Glutamatergic neuron (in vitro differentiated cells): ENCODE measurements at places on chromosomes 11 and 22. TPM values are rescaled to one million over a fixed set of nuclear protein-coding genes. Genes with fewer than 3 reads are reported as not detected.

The TOM1 gene
- 40.6 TPM for total RNA-seq

The TRAPPC4 gene
- total RNA-seq: 85.1 TPM

The FGF4 gene
- 0.37 TPM for total RNA-seq

DNA sequence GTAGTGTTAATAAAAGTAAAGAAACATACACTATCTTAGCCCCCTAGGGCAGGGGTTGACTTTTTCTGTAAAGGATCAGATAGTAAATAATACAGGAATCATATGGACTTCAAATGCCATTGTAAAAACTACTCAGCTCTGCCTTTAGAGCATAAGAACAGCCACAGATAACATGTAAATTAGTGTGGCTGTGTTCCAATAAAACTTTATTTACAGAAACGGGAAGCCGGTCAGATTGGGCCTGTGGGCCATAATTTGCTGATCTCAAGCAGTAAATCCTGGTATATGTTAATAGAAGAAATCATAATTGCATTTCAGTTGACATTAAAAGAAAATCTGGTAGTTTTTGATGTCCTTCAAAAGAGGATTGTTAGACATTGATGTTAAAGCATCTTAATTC is 76.5 kb downstream of the ZC3H12C start:
- no peak for DNase-seq
- H3K27ac ChIP-seq: peak overlapping the region; percentile 67
- H3K36me3 ChIP-seq: peaks cover 6% of the 10 kb centered on the region
- no peak overlapping the region for H3K4me3 ChIP-seq

The TIGD3 gene
- total RNA-seq: 3.8 TPM

DNA sequence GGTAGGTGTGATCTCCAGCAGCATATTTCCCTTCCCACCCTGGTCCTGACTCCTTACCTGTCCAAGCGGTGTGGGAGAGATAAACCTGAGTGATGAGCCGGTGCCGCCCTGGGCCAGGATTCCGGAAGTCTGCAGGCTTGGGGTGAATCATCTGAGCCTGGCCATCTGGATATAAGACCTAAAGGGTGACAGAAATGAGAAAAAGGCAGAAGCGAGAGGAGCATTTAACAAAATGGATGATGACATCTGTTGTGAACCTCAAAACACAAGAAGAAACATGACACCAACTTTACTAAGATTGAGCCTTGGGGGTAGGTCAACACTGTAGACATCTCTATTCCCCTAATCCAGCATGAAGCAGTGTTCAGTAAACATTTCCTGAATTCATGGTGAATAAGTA is 62.8 kb downstream of the AAMDC start:
- H3K36me3 ChIP-seq: no peaks in the 10 kb centered on the region
- H3K27me3 ChIP-seq: no peaks in the 10 kb centered on the region
- no peak for DNase-seq
- no peaks in the 10 kb centered on the region for H3K4me1 ChIP-seq

The AGBL2 gene
- 1.7 TPM for total RNA-seq

The OR51B5 gene
- total RNA-seq: not detected

The THY1 gene
- total RNA-seq: 22.0 TPM

DNA sequence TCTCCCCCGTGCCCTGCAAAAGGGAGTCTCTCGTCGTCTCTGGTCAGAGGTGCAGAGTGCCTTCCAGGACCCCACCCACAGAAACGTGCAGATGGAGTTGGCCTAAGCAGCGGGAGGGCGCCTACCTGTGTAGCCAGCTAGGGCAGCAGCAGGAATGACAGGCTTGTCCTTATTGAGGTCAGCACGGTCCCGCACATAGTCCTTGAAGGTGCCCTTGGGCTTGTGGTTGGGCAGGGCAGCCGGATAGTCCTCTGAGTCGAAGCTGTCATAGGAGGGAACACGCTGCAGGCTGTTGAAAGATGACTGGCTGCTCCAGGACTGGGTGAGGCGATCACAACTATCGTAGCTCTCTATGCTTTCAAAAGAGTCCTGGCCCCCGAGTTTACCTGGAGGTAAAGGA is 107.3 kb downstream of the ETS1 start:
- H3K4me1 ChIP-seq: no peaks in the 10 kb centered on the region
- H3K27me3 ChIP-seq: peaks cover 2% of the 10 kb centered on the region
- no peaks in the 10 kb centered on the region for H3K36me3 ChIP-seq
- H3K27ac ChIP-seq: no peak overlapping the region
- no peak for DNase-seq

DNA sequence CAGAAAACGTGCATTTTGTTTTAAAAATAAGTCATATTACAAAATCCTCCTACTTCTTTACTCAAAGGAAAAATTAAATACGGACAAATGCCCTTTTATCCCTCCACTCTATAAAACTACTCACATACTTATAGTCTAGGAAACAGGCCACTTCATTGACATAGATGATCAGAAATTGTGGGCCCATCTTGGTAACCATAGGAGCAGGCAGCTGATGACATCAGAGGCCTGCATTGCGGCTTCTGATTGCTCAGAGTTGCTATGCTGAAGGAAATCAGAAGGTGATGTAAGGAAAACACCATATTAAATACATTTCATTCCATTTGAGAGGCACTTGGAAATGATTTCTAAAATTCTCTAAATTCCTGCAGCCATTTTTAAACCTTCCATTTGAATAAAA is 27.0 kb downstream of the FAM76B start:
- DNase-seq: no peak
- H3K36me3 ChIP-seq: no peaks in the 10 kb centered on the region
- no peak overlapping the region for H3K4me3 ChIP-seq

- no peaks in the 10 kb centered on the region for H3K4me1 ChIP-seq
- H3K27ac ChIP-seq: no peak overlapping the region
- peak overlapping the region; percentile 63 for H3K4me3 ChIP-seq
- H3K27me3 ChIP-seq: peaks cover 4% of the 10 kb centered on the region
- DNase-seq: no peak
- H3K36me3 ChIP-seq: no peaks in the 10 kb centered on the region
These were observed 6.7 kb downstream of the PLXNB2 start for GRCh38 chr22:50300620-50301257.

DNA sequence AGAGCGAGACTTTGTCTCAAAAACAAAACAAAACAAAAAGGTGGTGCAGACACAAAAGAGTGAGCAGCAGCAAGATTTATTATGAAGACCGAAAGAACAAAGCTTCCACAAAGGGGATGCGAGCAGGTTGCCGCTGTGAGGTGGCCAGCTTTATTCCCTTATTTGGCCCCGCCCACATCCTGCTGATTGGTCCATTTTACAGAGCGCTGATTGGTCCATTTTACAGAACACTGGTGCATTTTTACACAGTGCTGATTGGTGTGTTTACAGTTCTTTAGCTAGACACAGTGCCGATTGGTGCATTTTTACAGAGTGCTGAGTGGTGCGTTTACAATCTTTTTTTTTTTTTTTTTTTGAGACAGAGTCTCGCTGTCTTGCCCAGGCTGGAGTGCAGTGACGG is 77.4 kb downstream of the CECR2 start:
- peaks cover 12% of the 10 kb centered on the region for H3K27me3 ChIP-seq
- H3K36me3 ChIP-seq: no peaks in the 10 kb centered on the region
- DNase-seq: no peak
- H3K27ac ChIP-seq: peak overlapping the region; percentile 28
- H3K4me3 ChIP-seq: no peak overlapping the region
- H3K4me1 ChIP-seq: peaks cover 44% of the 10 kb centered on the region

The PANX2 gene
- total RNA-seq: 1.8 TPM

The GPR83 gene
- 2.9 TPM for total RNA-seq

- H3K27ac ChIP-seq: peak overlapping the region; percentile 95
- peak overlapping the region; percentile 88 for H3K4me3 ChIP-seq
- peaks cover 24% of the 10 kb centered on the region for H3K4me1 ChIP-seq
- no peak for DNase-seq
These were observed 918 bp downstream of the CHORDC1 start for GRCh38 chr11:90221803-90222458.

- no peak for DNase-seq
- H3K36me3 ChIP-seq: no peaks in the 10 kb centered on the region
- H3K27ac ChIP-seq: peak overlapping the region; percentile 24
- no peak overlapping the region for H3K4me3 ChIP-seq
These were observed 242.3 kb upstream of the B3GAT1 start for GRCh38 chr11:134654161-134654915.

GRCh38 chr22:27397954-27398342 is 403.6 kb downstream of the MN1 start:
- peaks cover 14% of the 10 kb centered on the region for H3K36me3 ChIP-seq
- no peak for DNase-seq
- no peak overlapping the region for H3K27ac ChIP-seq
- peaks cover 20% of the 10 kb centered on the region for H3K27me3 ChIP-seq

DNA sequence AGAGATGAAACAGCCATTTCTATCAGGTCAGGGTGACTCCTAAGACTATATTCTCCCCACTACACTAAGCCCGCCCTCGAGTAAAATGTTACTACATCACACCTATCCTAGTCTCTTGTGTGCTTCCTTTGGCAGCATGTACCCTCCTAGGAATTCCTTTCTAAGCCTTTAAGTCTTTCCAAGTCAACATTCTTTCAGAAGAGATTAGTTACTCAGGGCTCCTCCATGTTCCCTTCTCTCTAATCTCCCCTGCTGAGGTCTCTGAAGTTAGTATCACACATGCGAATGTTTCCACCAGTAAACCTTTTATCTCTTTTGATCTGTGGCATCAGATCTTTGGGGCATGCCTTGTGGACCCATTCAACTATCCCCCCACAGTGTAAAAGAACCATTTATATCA is 873.7 kb upstream of the FAT3 start:
- no peak overlapping the region for H3K4me3 ChIP-seq
- peaks cover 3% of the 10 kb centered on the region for H3K27me3 ChIP-seq
- no peaks in the 10 kb centered on the region for H3K4me1 ChIP-seq

- no peaks in the 10 kb centered on the region for H3K36me3 ChIP-seq
- no peaks in the 10 kb centered on the region for H3K27me3 ChIP-seq
- no peak for DNase-seq
- H3K4me1 ChIP-seq: no peaks in the 10 kb centered on the region
- H3K27ac ChIP-seq: no peak overlapping the region
- H3K4me3 ChIP-seq: no peak overlapping the region
These were observed 2.0 kb downstream of the CD3E start for GRCh38 chr11:118306556-118306955.

DNA sequence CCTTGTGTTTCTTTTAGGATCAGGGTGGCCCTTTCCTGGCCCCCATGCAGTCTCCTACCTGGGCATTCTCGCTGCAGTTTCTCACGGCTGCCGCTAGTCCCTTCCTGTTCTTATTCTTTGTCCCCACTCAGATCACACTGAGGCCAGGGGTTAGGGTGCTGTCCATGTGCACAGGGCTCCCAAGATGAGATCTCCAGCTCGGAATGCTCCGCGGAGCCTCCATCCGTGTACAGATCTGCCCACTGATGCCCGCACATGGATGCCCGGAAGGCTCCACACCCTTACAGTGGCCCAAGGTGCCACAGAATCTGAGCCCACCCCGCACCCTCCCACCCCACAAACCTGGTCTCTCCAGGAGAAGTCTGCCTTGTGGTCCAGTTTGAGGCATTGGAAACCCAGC is 457.3 kb downstream of the TBC1D22A start:
- H3K27me3 ChIP-seq: peaks cover 8% of the 10 kb centered on the region
- DNase-seq: no peak
- no peak overlapping the region for H3K27ac ChIP-seq

- H3K27me3 ChIP-seq: no peaks in the 10 kb centered on the region
- DNase-seq: peak; percentile 50
- no peak overlapping the region for H3K4me3 ChIP-seq
- H3K27ac ChIP-seq: no peak overlapping the region
- H3K4me1 ChIP-seq: no peaks in the 10 kb centered on the region
- H3K36me3 ChIP-seq: no peaks in the 10 kb centered on the region
These were observed 38.6 kb upstream of the BMAL1 start for GRCh38 chr11:13238879-13239514.

- no peak overlapping the region for H3K27ac ChIP-seq
- DNase-seq: no peak
- H3K4me3 ChIP-seq: no peak overlapping the region
- H3K27me3 ChIP-seq: no peaks in the 10 kb centered on the region
These were observed 14.0 kb downstream of the GRAMD1B start for GRCh38 chr11:123443851-123444623.

DNA sequence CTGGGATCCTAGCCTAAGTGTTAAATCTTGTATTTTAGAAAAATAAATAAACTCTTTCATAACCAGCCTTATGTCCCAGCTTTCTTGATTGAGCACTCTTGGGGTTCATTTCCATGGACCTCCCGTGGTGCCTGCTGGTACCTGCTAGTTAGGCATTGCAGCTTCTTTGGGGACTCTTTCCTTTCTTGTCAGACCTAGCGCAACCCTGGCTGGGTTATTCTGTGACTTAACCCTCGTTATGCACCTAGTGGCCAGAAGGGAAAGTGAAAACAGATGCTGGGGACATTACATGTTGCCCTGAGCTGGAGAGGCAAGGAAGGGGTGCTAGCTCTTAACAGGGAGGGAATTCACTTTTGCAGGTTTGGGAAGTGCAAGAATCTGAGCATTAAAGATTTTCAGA is 46.8 kb downstream of the APIP start:
- H3K27ac ChIP-seq: no peak overlapping the region
- no peak overlapping the region for H3K4me3 ChIP-seq
- H3K4me1 ChIP-seq: peaks cover 3% of the 10 kb centered on the region
- no peaks in the 10 kb centered on the region for H3K27me3 ChIP-seq
- DNase-seq: no peak
- H3K36me3 ChIP-seq: no peaks in the 10 kb centered on the region

GRCh38 chr11:120329556-120329955 is 4.5 kb downstream of the TLCD5 start:
- no peak overlapping the region for H3K27ac ChIP-seq
- H3K4me1 ChIP-seq: peaks cover 5% of the 10 kb centered on the region
- DNase-seq: no peak
- H3K4me3 ChIP-seq: no peak overlapping the region
- peaks cover 7% of the 10 kb centered on the region for H3K27me3 ChIP-seq

- DNase-seq: no peak
- H3K27me3 ChIP-seq: peaks cover 3% of the 10 kb centered on the region
- no peaks in the 10 kb centered on the region for H3K36me3 ChIP-seq
These were observed 1.3 kb upstream of the SC5D start for GRCh38 chr11:121291319-121291718.

GRCh38 chr11:74494916-74495315 is 1.4 kb upstream of the LIPT2 start:
- peaks cover 4% of the 10 kb centered on the region for H3K4me1 ChIP-seq
- H3K4me3 ChIP-seq: no peak overlapping the region

- peak; percentile 11 for DNase-seq
- H3K27me3 ChIP-seq: peaks cover 12% of the 10 kb centered on the region
- H3K4me3 ChIP-seq: no peak overlapping the region
- H3K36me3 ChIP-seq: no peaks in the 10 kb centered on the region
- H3K27ac ChIP-seq: no peak overlapping the region
These were observed 77.3 kb upstream of the NECTIN1 start for GRCh38 chr11:119806064-119806915.

GRCh38 chr22:39724390-39724789 is 153.8 kb downstream of the CACNA1I start:
- no peak for DNase-seq
- H3K27me3 ChIP-seq: no peaks in the 10 kb centered on the region
- H3K36me3 ChIP-seq: no peaks in the 10 kb centered on the region
- no peaks in the 10 kb centered on the region for H3K4me1 ChIP-seq
- no peak overlapping the region for H3K4me3 ChIP-seq
- H3K27ac ChIP-seq: no peak overlapping the region

DNA sequence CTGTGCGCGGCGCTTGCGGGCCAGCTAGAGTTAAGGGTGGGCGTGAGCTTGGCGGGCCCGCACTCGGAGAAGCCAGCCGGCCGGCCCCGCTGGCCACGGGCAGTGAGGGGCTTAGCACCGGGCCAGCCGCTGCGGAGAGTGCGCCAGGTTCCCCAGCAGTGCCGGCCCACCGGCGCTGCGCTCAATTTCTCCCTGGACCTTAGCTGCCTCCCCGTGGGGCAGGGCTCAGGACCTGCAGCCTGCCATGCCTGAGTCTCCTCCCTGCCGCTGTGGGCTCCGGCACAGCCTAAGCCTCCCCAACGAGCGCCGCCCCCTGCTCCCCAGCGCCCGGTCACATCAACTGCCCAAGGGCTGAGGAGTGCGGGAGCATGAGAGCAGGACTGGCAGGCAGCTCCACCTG is 5.2 kb upstream of the PES1 start:
- no peaks in the 10 kb centered on the region for H3K4me1 ChIP-seq
- no peaks in the 10 kb centered on the region for H3K27me3 ChIP-seq
- no peak overlapping the region for H3K27ac ChIP-seq
- H3K4me3 ChIP-seq: no peak overlapping the region
